Fibroblast of skin of right biceps (primary cell): ENCODE measurements at places on chromosomes 12 and 14.

DNA sequence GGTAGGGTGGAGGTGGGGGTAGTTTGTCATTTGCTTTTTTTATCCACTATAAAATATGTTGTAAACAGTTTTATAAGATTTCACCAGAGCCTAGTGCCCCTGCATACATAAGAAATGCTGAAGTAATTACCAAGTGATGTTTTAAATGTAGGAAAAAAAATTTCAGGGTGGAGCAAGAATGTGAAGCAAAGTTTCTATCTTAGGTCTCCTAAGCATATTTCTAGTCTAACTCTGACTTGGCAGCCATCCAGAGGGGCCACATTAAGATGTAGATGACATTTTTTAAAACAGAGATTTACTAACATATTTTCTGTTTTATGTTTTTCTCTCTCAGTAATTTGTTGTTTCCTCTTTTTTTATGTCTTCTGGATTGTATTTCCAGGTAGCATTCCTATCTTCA, 15.8 kb upstream of the KRAS start:
- DNase-seq = peak; percentile 71

DNA sequence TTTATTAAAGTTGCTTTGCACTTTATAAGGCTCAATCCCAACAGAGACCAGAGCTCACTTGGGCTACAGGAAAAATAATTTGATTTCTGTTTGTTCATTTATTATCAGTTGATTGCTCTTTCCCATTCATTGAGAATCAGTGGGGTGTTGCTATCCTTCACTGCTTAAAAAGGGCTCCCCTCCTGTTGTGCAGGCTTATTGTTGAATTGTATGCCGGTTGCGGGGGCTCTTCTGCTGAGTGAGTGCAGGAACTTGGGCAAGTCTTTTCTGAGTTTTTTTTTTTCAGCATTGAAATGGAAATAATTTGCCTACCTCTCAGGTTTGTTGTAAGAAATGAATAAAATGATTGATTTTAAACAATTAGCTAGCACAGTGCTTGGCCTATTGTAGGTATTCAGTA, 32.6 kb downstream of the AKAP6 start:
- DNase-seq = no peak

- no peak for DNase-seq
Measured at GRCh38 chr12:76028571-76029277, 2.9 kb downstream of the PHLDA1 start.

DNA sequence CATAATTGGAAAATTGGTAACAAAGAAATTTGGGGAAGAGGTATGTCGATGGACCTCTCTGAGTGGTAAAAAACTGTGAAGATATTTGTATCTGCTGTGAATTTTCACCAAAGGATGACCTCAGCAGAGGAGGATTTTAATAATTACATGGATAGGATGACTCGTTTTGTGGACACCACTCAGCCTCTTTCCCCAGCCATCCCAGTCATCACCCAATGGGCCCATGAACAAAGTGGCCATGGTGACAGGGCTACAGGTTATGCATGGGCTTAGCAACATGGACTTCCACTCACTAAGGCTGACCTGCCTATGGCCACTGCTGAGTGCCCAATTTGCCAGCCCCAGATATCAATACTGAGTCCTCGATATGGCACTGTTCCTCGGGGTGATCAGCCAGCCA, 577.5 kb upstream of the FBXO33 start:
- no peak for DNase-seq

GRCh38 chr12:79595273-79595672, 95.5 kb downstream of the PAWR start:
- DNase-seq = no peak

GRCh38 chr12:111584959-111585358, 14.2 kb downstream of the ATXN2 start:
- no peak for DNase-seq

GRCh38 chr12:23950775-23951451, 1.4 kb upstream of the SOX5 start:
- peak; percentile 10 for DNase-seq

DNA sequence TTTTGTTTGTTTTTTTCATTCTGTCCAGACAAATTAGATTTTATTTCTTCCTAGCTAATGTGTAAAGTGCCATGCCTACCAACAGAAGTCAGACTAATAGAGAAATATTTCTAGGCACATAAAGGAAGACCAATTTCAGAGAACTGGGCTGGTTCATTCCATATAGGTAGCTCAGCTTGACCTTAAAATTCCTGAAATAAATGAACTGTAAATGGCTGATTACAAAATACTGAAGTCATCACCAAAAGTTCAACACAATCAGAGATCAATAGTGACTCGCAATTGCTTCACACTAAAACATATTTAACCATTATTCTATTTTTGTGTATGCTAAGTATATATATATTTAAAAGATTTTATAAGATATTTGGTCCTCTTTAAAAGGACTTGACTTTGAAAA, 34.2 kb downstream of the PTPRB start:
- DNase-seq = peak; percentile 55
